ENCODE measurements at places on chromosomes 5 and 9.

DNA sequence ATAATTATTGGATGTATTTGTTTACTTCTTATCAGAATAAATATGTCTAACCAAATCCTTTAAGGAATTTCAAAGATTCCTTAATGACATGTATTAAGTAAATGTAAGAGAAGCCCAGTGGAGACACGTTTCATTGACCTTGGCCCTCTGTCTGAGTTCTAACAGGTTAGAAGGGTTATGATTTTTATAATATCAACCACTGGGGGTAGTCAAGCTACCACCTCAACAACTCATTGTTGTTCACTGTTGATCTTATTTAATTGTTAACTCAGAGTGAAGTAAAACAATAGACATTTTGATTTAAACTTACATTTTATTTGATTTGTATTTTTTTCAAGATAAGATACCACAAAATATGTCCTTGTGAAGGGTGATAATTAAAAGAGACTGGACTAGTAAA lies 499.2 kb upstream of the COX7C start:
- no peak for DNase-seq

GRCh38 chr5:21623831-21624230 lies 1229.3 kb downstream of the CDH12 start:
- no peak for DNase-seq

- no peak for DNase-seq
Observed at GRCh38 chr9:119003201-119003611, 366.0 kb downstream of the BRINP1 start.

- no peak for DNase-seq
Observed at GRCh38 chr5:160363660-160364395, 6.6 kb downstream of the C1QTNF2 start.

GRCh38 chr5:11289208-11289607 lies 528.2 kb upstream of the DAP start:
- DNase-seq, result no peak

GRCh38 chr5:126814721-126815404 lies 37.9 kb downstream of the LMNB1 start:
- no peak for DNase-seq

GRCh38 chr5:14491015-14491915 lies 90.3 kb upstream of the OTULINL start:
- DNase-seq, result no peak

DNA sequence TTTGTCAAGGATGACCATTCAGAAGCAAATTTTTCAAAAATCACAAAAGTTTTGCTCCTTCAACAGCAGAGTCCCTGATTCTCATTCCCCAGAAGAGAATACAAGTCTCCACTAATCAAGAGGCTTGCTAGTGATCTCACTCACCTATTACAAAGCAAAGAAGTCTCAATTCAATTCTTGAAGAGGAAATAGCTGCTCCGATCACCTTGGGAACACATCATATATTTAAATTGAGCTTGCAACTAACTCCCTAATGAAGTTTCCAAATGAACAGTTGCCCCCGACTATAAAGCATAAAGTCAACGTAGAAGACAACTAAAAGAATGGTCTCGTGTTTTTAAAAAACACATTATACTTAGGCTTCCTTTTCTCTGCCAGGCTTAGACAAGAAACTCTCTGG lies 1.6 kb downstream of the LIFR start:
- peak; percentile 63 for DNase-seq

DNA sequence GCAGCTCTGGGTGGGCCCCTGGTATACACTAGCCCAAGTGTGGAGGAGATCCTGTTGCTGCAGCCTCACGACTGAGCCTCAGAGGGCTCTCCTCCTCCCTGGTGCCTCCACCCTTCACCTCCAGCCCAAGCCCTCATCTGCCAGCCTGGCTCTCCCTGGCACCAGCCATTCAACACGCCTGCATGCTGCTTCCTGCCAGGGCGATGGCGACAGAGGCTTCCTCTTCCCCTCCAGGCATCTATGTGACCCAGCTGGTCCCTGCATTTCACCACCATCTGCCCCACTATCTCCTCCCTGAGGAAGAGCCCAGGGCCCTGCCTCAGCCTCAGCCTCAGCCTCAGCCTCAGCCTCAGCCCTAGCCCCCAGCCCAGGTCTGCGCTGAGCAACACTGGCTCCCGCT lies 54.8 kb upstream of the ANGPTL2 start:
- DNase-seq, result no peak

GRCh38 chr9:109286981-109287380 lies 33.9 kb downstream of the EPB41L4B start:
- DNase-seq, result no peak

DNA sequence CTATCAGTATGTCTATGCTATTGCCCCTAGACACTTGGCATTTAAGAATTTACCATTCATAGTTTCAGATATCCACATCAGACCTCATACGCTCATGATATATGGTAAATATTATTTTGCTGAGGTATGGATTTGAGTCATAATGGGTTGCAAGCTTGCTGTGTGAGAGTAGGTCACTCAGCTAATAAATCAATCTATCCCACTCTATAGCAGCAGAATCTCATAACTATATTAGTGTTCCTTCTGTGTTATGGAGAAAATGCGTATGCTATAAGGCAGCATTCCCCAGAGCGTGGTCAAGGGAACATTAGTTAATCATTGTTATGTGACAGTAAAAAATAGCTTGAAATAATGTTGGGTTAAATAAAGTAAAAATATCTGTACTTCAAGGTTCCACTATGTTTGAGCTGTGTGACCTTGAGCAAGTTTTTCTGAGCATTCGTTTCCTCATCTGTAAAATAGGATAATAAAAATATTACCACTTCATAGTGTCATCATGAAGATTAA lies 7.7 kb downstream of the TRIM32 start:
- DNase-seq, result no peak

- DNase-seq, result no peak
Observed at GRCh38 chr9:127034691-127035090, 87.7 kb downstream of the ANGPTL2 start.

- no peak for DNase-seq
Observed at GRCh38 chr5:93272108-93272507, 308.9 kb downstream of the NR2F1-AS1 start.

GRCh38 chr5:123951582-123951977 lies 439.6 kb downstream of the CSNK1G3 start:
- DNase-seq, result no peak

GRCh38 chr5:164097749-164098148 lies 592.3 kb downstream of the MAT2B start:
- no peak for DNase-seq

DNA sequence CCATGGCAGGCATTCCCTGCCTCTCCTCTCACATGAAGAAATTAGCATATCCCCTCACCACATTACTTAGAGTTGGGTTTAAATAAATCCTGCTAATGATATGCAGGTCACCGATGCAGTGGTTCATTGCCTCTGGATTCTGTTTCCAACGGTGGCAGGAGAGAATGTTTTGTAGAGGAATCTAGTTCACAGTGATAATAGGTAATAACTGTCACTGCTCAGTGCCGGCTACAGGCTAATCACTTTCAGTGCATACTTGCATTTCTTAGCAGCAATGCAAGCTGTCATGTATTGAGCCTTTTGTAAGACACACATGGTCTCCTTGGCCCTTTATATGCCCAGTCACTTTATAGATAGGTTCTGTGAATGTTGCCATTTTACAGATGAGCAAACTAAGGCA lies 59.5 kb upstream of the INSYN2B start:
- DNase-seq, result no peak

GRCh38 chr5:130295235-130295634 lies 391.0 kb downstream of the CHSY3 start:
- no peak for DNase-seq

- no peak for DNase-seq
Observed at GRCh38 chr5:39138892-39139291, 64.7 kb upstream of the RICTOR start.

GRCh38 chr9:98504298-98505282 lies 204.1 kb downstream of the GABBR2 start:
- peak; percentile 71 for DNase-seq

- DNase-seq, result no peak
Observed at GRCh38 chr9:134162212-134162775, 2.1 kb downstream of the RNU6ATAC start.

GRCh38 chr9:95721061-95721531 lies 154.4 kb upstream of the ERCC6L2 start:
- peak; percentile 11 for DNase-seq

DNA sequence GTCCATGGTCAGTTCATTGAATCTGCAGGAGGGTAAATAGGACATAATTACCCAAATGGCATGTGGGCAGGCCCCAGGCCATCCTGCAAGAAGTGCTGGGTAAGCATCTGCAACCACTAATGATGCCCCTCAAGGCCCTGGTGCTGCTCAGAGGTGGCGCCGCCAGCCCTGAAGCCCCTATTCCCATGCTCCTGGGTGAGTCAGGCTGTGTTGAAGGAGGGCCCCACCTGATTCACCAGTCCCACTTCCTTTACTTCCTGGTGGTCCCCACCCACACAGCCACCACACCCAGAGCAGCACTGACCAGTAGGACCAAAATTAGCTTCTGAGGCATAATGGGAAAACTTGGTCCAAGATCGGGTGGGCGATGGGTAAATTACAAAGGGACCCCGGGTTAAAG lies 120.4 kb upstream of the SPRY4 start:
- no peak for DNase-seq

- DNase-seq, result no peak
Observed at GRCh38 chr5:162485666-162486292, 418.2 kb downstream of the GABRG2 start.
